ENCODE measurements at places on chromosomes 6 and 20.

GRCh38 chr6:33933101-33933500 lies 129.3 kb upstream of the MLN start:
- no peak for DNase-seq

GRCh38 chr6:98039904-98040607 lies 757.0 kb upstream of the MMS22L start:
- no peak for DNase-seq

- DNase-seq: peak; percentile 75
Measured at GRCh38 chr20:40741507-40742106, 52.6 kb upstream of the MAFB start.

DNA sequence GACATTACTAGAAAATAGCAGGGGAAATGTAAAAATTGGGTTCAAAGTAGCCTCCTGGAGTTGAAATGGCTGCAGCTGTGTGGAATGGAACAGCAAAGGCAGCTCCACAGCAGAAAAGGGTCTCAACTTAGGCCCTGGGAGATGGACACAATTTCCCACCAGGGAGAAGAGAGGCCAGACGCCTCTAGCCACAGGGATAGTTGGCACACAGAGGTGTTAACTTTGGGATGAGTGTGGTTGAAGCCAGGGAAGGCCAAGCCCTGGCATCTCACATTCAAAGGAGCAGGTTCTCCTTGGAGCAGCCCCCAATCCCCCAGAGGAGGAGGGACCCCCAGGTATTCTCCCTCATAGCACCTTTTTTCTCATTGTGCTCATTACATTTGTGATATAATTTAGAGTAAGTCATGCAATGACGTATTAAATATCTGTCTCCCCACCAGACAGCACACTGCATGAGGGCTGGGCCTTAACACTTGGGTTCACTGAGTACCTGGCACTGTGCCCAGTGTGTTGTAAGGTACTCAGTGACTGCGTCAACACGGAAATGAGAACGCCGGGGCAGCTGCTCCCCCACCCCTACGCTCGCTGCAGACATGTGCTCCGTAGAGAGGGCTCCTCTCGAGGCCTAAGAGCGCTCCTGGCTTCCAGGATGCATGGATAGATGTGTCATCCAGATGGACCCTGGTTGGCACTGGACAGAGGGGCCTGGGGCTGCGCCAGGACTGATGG lies 76.0 kb upstream of the CD93 start:
- DNase-seq: peak; percentile 59

DNA sequence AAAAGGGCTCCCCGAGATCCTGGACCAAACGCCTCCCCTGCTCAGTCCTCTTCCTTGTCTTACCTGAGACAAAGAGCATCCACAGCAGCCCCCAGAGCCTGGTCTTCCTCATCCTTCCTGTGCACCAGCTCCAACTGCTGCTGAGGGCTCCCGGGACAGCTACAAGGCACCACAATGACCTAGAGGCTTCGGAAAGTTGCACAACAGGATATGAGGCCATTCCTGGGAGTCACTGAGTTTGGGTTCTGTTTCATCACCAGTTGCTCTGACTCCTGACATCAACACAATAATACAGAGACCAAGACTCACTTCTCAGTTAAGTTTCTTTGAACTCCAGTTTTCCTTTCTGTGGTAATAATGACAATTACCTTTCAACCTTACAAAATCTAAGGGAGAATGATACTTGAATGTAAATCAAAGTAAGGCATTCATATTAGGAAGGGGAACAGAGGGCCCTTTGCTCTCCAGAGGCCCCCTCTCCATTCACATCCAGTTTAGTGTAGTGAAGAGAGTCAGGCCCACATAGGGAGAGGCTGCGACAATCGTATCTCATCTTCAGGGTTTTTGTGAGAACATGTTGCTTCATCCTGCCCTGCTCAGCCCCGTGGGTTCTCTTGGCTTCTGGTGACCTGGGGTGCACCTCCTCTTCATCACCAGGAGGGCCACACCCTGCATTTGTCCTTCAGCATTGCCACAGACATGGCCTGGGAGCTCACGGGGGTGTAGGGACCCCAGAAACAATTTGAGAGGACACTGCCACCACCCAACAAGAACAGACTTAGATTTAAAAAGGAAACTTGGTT lies at the start of gene TREM1:
TREM1 (minus strand) TSS at position 139 of the 803 bp plus-strand sequence; CDS start at position 112, 27 bp downstream.
- peak; percentile 94 for DNase-seq

DNA sequence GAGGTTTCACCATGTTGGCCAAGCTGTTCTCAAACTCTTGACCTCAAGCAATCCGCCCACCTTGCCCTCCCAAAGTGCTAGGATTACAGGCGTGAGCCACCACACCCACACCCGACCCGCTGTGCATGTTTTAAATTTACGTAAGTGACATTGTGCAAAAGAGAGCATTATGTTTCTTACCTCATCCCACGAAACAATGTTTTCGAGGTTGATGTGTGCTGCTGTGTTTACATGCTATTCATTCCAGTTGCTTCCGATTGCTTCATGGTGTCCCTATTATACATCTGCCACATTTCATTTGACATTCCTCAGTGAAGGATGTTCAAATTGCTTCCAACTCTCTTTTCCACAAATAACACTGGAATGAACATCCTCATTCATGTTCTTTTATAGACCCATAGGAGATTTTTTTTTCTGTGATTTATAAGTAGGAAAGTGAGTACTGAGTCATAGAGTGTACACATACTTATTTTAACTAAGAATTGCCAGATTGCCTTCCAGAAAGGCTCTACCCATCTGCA lies 403.9 kb upstream of the JARID2 start:
- peak; percentile 96 for DNase-seq

DNA sequence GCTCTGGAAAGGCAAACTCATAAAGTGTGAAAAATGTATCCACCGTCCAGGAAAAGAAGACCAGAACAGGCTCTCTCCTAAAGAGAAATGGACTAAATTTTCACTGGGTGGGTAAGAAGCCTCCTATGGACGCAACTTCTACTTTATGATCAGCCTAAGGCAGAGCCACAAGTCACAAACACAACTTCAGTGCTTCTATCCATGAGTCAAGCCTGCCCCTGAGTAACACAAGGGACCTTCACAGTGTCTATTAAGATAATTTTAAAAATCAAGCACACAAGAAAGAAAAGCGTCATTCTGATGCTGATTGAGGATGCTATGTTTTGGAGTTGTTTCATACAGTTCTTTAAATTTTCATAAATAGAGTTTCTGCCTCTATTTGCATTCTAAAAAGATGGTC lies 601.7 kb upstream of the ARID1B start:
- no peak for DNase-seq

- DNase-seq: peak; percentile 84
Measured at GRCh38 chr6:142112451-142113061, 20.2 kb upstream of the GJE1 start.

DNA sequence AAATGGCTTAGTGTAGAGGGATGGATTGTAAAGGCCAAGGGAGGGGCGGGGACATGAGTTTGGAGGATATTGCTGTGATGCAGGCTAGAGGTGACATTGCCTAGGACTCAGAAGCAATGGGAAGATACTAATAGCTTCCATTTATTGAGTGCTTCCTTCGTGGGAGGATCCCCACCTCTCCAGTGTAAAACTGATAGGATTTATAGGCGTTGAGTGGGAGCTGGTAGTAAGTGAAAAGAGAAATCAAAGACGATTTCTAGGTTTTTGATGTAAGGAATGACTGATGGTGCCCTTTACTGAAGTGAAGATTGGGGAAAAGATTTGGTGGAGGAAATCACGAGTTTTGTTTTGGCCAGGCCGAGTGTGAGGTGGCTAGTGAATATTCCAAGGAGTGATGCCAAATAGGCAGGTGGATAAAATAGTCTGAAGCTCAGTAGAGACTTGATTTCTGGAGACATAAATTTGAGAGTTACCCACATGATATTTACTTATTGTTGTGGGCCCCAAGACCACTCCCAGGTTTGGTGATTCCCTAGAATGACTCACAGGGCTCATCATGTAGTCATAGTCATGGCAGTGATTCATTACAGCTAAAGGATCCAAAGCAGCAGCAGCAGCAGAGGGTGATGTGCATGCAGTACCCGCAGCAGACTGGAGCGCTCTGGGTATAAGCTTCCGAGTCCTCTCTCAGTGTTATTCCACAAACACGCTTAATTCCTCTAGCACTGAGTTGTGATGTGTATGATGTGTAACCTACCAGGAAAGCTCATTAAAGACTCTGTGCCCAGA lies 10.2 kb downstream of the RPRD1B start:
- no peak for DNase-seq

All from inflammatory macrophage (primary cell).